Right atrium auricular region (tissue), 2 donors: ENCODE measurements at places on chromosomes 11 and 22. TPM values are rescaled to one million over a fixed set of nuclear protein-coding genes. Genes with fewer than 3 reads are reported as not detected.

KCNK7 gene
- total RNA-seq: 0.39 TPM

CCDC157 gene
- total RNA-seq: 0.55 TPM

GRCh38 chr11:67270256-67271204 lies 4.3 kb downstream of the GRK2 start:
- DNase-seq: no peak
- peaks cover 4% of the 10 kb centered on the region for H3K36me3 ChIP-seq
- no peak overlapping the region for H3K4me3 ChIP-seq
- H3K4me1 ChIP-seq: peaks cover 93% of the 10 kb centered on the region

DNA sequence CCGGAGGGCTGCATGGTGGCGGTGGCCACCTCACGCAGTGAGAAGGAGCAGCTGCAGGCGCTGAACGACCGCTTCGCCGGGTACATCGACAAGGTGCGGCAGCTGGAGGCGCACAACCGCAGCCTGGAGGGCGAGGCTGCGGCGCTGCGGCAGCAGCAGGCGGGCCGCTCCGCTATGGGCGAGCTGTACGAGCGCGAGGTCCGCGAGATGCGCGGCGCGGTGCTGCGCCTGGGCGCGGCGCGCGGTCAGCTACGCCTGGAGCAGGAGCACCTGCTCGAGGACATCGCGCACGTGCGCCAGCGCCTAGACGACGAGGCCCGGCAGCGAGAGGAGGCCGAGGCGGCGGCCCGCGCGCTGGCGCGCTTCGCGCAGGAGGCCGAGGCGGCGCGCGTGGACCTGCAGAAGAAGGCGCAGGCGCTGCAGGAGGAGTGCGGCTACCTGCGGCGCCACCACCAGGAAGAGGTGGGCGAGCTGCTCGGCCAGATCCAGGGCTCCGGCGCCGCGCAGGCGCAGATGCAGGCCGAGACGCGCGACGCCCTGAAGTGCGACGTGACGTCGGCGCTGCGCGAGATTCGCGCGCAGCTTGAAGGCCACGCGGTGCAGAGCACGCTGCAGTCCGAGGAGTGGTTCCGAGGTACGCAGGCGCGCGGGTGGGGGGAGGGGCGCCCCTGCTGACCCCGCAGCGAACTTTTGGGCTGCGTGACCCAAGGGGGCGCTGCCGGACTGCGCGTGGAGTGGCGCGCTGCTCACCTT lies 670 bp downstream of the NEFH start:
- peak overlapping the region; percentile 37 for H3K4me3 ChIP-seq
- H3K36me3 ChIP-seq: no peaks in the 10 kb centered on the region
- DNase-seq: no peak
- no peaks in the 10 kb centered on the region for H3K4me1 ChIP-seq
- H3K27ac ChIP-seq: no peak overlapping the region

- peak; percentile 47 for DNase-seq
- H3K4me1 ChIP-seq: no peaks in the 10 kb centered on the region
- no peaks in the 10 kb centered on the region for H3K27me3 ChIP-seq
- H3K27ac ChIP-seq: no peak overlapping the region
- H3K36me3 ChIP-seq: no peaks in the 10 kb centered on the region
Observed at GRCh38 chr11:69356703-69357457, 62.9 kb downstream of the MYEOV start.

DNA sequence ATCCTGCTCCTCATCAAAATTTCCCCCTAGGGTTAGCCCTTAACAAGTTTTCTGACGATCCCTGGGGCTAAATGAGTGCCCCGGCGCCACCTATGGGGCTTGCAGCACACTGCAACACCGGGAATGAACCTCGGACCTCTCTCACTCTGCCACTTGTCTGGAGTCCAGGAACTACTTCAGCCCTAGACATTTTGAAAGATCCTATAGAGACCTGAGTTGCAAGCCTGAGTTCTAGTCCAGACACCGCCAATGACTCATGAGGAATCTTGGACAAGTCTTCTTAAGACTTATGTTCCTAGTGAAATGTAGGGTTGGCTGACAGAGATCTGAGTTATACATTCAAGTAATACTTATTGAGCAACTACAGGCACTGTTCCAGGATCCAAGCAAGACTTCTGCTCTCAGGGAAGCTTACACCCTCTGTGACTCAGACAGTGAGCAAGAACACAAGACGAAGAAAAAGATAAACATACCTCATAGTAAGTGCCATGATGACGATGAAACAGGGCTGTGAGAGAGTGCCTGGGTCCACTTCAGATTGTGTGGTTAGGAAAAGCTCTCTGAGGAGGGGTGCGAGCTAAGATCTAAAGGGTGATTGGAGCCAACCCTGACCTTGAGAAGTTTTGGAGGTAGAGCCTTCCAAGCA lies 10.2 kb upstream of the STK33 start:
- H3K27me3 ChIP-seq: no peaks in the 10 kb centered on the region
- H3K27ac ChIP-seq: no peak overlapping the region
- H3K4me3 ChIP-seq: no peak overlapping the region
- no peaks in the 10 kb centered on the region for H3K4me1 ChIP-seq
- peak; percentile 73 for DNase-seq

DNA sequence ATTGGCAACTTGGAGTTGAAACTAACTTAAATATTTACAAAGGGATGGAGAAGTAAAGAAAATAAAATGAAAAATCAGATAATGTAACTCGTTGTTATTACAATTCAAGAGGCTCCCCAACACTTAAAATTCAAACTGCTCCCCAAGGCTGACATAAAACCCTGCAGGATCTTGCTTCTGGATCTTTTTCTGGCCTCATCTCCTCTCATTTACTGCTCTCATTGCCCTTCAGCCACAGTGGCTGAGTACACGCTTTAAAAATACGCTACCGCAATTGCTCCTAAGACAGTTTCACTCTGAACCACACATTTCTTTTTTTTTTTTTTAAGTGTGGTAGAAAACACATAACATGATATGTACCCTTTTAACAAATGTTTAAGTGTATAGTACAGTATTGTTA lies 718.1 kb upstream of the ANO3 start:
- H3K36me3 ChIP-seq: no peaks in the 10 kb centered on the region
- no peaks in the 10 kb centered on the region for H3K4me1 ChIP-seq
- H3K27me3 ChIP-seq: no peaks in the 10 kb centered on the region
- no peak for DNase-seq
- H3K4me3 ChIP-seq: no peak overlapping the region

DNA sequence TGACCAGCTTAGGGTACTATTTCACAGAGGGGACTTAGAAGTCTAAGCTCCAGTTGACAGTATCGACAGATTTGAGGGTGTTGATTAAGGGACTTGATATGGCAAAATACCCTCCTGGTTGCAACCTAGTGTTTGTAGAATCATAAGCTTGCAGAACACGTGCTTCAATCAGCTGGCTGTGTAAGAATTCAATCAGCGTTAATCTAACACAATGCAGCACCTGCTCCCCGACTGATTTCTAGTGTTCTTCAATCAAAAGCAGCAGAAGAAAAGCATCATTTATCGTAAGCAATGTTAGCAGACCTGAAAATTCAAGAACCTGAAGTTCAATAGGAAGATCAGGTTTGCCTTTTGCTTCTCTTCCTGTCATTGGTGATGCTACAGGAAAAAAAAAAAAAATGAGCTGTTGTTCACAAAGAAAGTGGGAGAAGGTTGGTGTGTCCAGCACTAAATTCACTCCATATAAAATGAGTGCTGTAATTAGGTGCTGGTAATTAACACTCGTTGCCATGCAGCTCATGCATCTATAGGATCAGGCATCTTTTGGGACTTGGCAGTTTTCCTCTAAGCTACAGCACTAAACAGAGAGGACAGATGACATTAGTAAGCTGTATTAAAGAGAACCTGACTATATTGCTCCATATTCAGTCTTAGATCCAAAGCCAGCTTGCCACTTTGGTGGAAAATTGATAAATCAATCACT lies 840.3 kb downstream of the OPCML start:
- no peak for DNase-seq
- H3K4me3 ChIP-seq: no peak overlapping the region
- H3K4me1 ChIP-seq: no peaks in the 10 kb centered on the region
- H3K27me3 ChIP-seq: no peaks in the 10 kb centered on the region
- H3K36me3 ChIP-seq: no peaks in the 10 kb centered on the region
